ENCODE measurements at places on chromosomes 11 and 22.
A peak's percentile ranks its signal among the peaks of the same experiment; 100 is the strongest.

GRCh38 chr11:114095899-114096298 lies 36.4 kb downstream of the ZBTB16 start:
- no peak for DNase-seq

DNA sequence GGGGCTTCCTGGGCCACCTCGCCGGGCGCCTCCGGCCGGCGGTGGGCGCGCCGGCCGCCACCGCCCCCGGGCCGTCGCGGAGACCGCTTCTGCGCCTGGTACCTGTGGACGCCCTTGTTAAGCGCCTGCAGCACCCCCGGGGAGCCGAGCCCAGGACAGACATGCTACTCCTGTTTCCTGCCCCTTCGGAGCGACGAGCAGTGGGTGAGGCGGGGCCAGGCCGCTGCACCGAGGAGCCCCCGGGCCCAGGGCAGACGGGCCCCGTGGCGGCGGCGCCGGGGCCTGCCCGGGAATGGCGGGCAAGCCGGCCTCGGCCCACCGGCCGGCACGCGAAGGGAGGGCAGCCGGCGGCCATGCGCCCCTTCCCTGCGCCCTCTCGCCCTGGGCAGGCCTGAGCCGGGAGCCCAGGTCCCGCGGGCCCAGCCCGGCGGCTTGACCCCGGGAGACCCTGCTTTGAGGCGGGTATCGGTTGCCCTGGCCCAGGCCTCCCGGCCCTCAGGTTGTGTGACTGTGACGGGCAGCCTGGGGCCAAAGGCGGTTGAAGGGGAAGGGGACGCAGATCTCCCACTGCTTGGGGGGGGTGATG lies 789 bp upstream of the KDM2A start:
- peak; percentile 35 for DNase-seq

DNA sequence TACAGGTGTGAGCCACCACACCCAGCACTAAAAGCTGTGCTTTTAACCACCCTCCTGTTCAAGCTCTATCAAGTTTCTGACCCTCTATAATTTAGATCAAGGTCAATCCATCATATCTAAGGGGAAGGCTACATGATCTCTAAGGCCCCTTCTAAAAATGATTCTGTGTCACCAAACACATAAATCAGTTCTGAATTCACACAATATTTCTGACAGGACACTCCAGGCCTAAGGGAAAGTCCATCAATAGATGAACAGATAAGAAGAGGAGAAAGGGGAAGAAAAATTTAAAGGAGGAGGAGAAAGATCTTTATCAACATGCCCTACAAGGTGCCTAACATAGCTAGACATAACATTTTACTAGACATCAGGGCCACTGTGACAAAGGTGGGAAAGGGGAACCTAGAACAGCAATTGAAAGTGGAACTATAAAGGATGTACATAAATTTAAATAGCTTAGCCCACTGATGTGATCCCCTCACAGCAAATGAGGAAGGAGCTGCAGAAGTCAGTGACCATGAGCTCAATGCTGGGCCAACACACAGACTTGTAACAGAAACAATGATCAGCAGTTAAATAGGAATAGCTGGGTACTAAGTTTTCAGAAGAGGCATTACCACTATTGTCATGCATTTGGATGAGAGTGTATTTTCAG lies 4.7 kb downstream of the PRCP start:
- DNase-seq = no peak

- DNase-seq = no peak
These were observed 267.2 kb downstream of the NTM start for GRCh38 chr11:131637469-131638175.

GRCh38 chr11:45089251-45089650 lies 57.2 kb upstream of the PRDM11 start:
- DNase-seq = no peak

DNA sequence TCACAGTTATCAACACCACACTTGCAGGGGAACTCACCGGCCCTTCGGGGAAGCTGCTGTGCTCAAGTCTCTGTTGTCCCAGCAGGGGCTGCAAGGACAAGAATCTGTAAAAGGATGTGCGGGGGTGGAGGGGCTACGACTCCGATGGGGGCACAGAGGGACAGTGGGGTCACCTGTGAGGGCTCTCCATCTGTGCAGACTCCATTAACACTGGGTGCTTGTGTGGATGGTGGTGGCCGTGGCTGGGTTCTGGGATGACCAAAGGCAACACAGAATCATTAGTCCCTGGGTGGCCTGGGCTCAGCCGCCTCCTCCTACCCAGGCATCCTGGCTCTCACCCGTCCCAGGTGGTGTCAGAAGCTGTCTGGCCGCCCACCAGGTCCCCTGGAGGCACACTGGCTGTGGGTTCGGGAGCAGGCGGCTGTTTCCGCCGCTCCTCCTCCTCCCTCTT lies 10.2 kb upstream of the RBM4B start:
- DNase-seq = no peak

- DNase-seq = no peak
These were observed 117.6 kb downstream of the DSCAML1 start for GRCh38 chr11:117679461-117679860.

DNA sequence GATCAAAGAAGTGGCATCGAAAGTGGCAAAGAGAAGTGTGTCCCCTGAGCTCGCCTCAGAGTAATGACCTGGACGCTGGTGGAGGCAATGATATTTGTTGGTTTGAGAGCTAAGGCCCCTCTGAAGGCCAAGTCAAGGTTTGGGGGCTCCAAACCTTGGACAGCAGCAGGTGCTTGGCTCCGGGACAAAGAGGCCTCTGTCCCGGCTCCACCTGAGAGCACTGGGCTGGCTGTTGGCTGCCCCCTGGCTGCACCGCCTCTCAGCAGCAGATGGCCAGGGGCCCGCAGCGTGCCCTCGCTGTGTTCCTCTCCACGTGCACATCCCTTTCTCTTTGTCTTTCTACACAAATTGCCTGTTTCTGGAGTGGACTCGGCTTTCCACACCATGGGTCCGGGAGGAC lies 301.3 kb downstream of the NTM start:
- DNase-seq = no peak

- no peak for DNase-seq
These were observed at the start of gene MRGPRF for GRCh38 chr11:69013009-69013951. Gene MRGPRF (minus strand): TSS chr11:69013246. CDS start chr11:69009901, 3,345 bp downstream.

DNA sequence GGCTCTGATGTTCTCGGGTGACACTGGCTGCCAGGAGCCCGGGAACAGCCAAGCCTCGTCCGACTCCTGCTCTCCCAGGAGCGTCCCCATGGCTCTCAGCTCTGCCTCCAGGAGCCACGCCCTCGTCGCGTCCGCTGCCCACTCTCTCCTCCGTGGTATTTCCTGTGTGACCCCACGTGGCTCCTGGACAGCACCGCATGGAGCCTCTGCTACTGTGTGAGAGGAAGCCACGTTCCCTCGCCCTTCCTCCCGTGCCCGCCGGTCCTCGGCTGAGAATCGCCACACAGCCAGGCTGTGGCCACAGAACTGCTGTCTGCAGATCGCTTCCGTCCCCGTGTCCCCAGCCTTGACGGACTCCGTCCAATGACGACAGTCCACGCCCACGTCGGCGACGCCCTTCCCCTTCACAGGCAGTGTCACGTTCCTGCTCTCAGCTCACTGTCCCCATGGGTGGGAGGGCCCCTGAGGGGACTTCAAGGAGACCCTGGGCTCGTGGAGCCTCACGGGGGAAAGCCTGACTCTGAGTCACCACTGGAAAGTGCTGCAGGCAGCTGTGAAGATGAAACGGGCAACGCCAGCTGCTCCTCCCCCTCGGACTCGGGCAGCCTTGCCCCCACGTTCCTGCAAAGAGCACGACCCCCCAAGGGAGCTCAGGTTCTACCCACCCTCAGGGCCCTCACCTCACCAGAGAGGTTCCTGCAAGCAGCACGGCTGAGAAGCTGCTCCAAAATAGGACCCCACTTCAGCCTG lies 458.5 kb downstream of the BRD1 start:
- DNase-seq = no peak

- no peak for DNase-seq
These were observed 4.2 kb downstream of the SGSM1 start for GRCh38 chr22:24810043-24810749.

GRCh38 chr11:1992111-1992510 lies 5.5 kb downstream of the H19 start:
- no peak for DNase-seq

DNA sequence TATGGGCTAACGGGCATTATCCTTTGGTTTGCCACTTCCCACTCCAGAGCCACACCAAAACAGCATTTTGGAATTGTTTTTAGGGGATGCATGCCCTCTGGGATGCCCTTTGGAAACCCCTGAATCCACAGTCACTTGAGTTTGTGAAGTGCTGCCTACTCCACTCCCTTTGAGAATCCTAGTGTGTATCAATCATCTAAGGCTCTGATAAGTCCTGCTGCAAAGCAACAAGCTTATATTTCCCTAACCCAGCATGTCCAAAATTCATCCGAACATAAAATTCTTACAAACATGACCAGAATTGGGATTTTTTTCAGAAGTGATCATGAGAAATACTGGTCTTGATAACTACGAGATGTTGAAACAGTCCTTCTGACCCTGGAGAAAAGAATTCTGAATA lies 387.9 kb downstream of the MN1 start:
- no peak for DNase-seq

DNA sequence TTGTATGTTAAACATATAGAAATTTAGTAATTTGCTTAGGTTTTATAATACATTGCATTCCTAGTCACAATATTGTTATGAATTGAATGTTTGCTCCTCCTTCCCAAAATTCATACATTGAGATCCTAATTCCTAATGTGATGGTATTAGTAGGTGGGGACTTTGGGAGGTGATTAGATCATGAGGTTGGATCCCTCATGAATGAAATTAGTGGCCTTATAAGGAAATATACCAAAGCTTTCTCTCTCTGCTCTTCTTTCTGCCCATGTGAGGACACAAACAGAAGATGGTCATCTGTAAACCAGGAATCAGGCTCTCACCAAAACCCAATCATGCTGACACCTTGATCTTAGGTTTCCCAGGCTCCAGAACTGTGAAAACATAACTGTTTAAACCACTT lies 41.3 kb upstream of the POU2AF2 start:
- no peak for DNase-seq

- DNase-seq = peak; percentile 39
These were observed 39.6 kb downstream of the BCR start for GRCh38 chr22:23219822-23220484.

DNA sequence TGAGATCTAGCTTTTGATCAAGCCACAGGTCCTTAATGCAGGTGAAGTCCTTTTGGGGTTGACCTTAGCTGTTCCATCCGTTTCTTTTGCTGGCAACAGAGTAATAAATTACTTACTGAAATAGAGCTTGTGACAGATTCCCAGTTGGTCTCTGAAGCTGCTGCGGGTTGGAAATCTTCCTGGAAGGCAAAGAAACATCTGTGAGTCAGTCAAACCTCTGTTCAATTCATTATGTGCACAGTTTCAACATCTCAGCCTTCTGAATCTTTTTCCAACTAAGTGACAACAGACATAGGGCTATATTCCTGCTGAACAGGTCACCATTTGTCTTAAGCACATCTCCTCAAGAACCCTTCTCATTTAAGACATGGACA lies 88.9 kb upstream of the DDI1 start:
- no peak for DNase-seq

DNA sequence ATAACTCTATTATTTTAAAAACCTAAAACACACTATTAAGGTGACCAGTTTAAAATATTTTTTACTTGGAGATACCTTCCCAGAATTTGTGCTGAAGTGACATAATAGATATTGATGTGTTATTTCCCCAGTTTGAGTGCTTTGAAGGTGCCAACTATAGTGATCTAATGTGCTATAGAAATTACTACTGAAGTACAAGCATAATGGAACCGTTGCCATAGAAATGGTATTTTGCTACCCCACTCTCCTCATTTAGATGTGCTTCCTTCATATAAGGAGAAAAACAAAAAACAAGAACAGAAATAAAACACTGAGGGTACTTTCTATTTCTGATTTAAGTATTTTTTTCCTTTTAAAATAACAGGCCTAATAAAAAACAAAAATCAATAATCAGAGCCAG lies 19.2 kb downstream of the DDI1 start:
- no peak for DNase-seq

DNA sequence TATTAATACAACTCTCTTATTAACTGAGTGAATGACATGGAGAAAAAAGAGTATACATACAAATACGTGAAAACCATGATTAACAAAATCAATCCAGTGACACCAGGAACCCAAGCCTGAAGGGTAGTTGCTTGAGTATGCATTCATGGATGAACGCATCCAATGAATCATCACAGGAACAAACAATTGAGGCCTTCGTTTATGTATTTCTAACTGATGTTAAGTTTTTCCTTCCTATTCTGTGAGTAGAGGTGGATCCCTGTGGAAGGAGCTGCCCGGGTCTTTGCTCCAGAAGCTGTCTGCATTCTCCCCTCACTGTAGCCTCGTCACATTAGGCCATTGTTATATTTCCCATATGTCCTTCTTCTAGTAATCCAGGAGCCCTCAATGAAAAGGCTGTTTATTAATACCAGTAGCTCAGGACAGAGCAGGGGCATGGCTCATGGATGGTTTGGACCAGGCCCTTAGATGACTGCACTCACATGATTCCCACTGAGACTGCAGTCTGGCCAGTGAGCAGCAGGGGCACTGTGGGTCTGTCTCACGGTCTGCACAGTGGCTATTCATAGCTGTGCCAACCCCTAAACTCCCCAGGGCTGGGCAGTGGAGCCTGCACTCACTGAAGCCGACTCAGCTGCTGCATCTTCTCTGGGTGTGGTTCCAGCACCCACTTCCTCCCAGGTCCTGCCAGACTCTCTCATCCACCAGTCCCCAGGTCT lies 128.1 kb upstream of the TOP3B start:
- no peak for DNase-seq

DNA sequence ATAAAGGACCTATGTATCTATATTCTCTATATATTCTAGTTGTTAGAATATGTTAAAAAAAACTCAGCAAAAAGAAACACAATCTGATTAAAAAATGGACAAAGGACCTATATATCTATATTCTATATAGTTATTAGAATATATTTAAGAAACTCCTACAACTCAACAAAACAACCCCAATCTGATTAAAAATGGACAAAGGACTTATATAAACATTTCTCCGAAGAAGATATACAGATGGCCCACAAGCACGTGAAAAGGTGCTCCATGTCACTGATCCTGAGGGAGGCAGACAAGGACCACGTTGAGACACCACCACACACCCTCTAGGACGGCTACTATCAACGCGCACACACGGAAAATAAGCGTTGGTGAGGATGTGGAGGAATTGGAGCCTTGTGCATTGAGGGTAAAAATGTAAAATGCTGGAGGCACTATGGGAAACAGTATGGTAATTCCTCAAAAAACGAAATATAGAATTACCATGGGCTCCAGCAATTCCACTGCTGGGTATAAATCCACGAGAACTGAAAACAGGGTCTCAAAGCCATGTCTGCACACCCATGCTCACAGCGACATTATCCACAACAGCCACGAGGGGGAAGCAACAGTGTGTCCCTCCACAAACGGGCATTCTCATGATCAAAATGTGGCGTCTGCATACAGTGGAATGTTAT lies 22.7 kb downstream of the YPEL1 start:
- peak; percentile 34 for DNase-seq

Data from activated T-helper 9 cell treated with anti-CD3 and anti-CD28 coated beads, Interleukin-2, amount 50 U/mL, for 16 hours (primary cell).